Mesothelial cell of epicardium (in vitro differentiated cells): ENCODE measurements at places on chromosomes 12 and 14. TPM values are rescaled to one million over a fixed set of nuclear protein-coding genes. Genes with fewer than 3 reads are reported as not detected.

The SERPINA5 gene
- total RNA-seq: 0.16 to 0.44 TPM (median 0.29 TPM) in 3 replicates

The PRKD1 gene
- 25.3 to 27.3 TPM (median 26.8 TPM) in 3 replicates for total RNA-seq

The GLT8D2 gene
- total RNA-seq: 10.1 to 13.1 TPM (median 11.1 TPM) in 3 replicates

The NRIP2 gene
- 0.14 TPM in 1 of 3 replicates, not detected in the others for total RNA-seq

The CFAP54 gene
- total RNA-seq: 0.54 to 0.84 TPM (median 0.80 TPM) in 3 replicates

The KRT2 gene
- total RNA-seq: not detected in 3 replicates

The TCHP gene
- 16.6 to 18.6 TPM (median 18.0 TPM) in 3 replicates for total RNA-seq

The PTPRR gene
- 0.38 to 0.60 TPM (median 0.52 TPM) in 3 replicates for total RNA-seq

The RBP5 gene
- total RNA-seq: 2.1 to 2.5 TPM (median 2.3 TPM) in 3 replicates

The DHRS7 gene
- total RNA-seq: 32.7 to 33.5 TPM (median 33.0 TPM) in 3 replicates

The CMA1 gene
- not detected in 3 replicates for total RNA-seq

The OTOGL gene
- total RNA-seq: 0.45 to 0.60 TPM (median 0.51 TPM) in 3 replicates

GRCh38 chr12:102957339-102958050 is at the start of gene ASCL1:
Gene ASCL1 (plus strand): TSS chr12:102957674. CDS start chr12:102958245, 571 bp downstream.
- no peak for DNase-seq

- DNase-seq: no peak
These were observed 149.5 kb upstream of the SLC38A2 start for GRCh38 chr12:46522071-46522470.

- DNase-seq: no peak
These were observed 65.1 kb downstream of the DIP2B start for GRCh38 chr12:50569876-50570275.

DNA sequence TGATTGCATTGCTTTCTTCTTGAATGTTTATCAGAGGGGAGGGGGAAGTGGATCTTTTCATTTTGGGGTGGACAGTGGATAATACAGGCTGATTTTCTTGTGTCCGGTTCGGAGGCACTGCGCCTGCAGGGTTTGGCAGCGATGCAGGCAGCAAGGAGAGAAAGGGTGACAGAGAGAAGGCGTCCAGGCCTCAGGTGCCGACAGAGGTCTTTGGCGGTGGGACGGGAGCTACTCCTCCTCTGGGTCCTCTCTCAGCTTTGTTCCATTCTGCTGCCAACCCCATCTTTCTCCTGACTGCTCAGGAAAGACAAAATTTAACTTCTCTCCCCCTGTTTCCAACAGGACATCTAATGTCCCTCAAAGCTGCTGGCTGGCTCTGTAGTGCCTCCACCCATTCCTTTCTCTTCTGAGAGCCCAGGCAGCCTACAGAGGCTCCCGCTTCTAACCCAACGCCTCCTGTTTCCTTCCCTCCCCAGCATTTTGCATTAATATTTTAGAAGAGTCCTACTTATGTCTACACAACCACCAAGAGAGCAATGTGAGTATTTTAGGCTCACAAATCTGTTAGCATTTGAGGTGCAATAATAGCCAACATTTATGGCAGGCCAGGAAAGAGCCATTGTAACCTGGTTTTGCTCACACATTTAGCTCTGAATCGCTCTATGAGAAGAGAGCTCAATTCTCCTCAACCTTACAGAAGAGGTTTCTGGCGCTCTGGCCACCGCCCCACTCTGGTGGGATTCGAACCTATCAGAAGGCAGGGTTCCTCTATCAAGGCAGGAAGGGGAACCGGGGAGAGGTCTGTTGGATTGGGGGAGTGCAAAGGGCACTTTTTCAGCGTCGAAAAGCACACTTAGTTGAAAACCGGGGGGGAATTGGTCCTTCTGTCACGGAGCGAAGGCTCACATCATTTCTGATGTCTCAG is 7.1 kb upstream of the TBX5 start:
- DNase-seq: no peak

- DNase-seq: no peak
These were observed 89.2 kb downstream of the CFAP54 start for GRCh38 chr12:96578526-96579125.

GRCh38 chr12:110304061-110304551 is 23.1 kb downstream of the ATP2A2 start:
- no peak for DNase-seq

GRCh38 chr12:82325540-82326336 is 32.4 kb downstream of the CCDC59 start:
- no peak for DNase-seq

GRCh38 chr14:85252011-85252410 is 277.9 kb upstream of the FLRT2 start:
- no peak for DNase-seq

- DNase-seq: no peak
These were observed 248.1 kb downstream of the GLT1D1 start for GRCh38 chr12:129101404-129101803.

DNA sequence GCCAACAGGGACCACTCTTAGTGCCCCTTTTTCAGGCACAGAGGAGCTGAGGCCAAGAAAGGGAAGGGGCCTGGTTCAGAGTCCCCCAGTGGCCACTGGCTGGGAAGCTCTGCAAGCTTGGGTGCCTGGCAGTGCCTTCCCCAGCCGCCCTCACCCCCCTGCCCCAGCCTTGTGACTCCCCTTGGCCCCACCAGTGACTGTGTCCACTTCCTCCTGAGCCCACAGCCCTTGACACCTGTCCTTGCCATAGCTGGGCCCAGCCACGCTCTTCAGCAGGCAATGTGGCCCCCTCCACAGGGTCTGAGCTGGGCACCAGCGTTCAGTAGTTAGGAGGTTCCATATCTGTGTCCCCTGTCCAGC is 19.0 kb upstream of the C14orf180 start:
- no peak for DNase-seq
